ENCODE measurements at places on chromosomes 5 and 9.

GRCh38 chr9:91119142-91119541 lies 242.6 kb downstream of the AUH start:
- no peak for DNase-seq

DNA sequence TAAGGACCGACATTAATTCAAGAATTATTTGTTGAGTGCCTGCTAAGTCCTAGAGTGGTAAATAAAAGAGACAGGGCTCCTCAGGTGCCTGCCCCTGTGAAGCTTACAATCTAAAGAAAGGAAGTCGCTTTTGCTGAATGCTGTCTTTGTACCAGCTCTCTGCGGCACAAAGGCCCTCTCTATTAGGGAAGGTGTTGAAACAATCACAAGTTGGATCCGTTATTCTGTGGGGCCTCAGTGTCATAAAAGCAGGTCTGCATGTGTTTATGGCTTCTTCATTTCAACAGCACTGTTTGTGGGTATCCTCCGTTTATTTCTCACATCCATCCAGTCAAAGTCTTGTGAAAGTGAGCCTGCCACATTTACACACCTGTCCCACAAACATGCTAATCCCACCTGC lies 7.0 kb upstream of the MVB12B start:
- no peak for DNase-seq

GRCh38 chr5:8644377-8644776 lies 775.4 kb downstream of the MTRR start:
- no peak for DNase-seq

GRCh38 chr5:127320032-127320965 lies 29.7 kb downstream of the MEGF10 start:
- DNase-seq: no peak
